ENCODE measurements at places on chromosomes 3 and 15. TPM values are rescaled to one million over a fixed set of nuclear protein-coding genes. Genes with fewer than 3 reads are reported as not detected.

DNA sequence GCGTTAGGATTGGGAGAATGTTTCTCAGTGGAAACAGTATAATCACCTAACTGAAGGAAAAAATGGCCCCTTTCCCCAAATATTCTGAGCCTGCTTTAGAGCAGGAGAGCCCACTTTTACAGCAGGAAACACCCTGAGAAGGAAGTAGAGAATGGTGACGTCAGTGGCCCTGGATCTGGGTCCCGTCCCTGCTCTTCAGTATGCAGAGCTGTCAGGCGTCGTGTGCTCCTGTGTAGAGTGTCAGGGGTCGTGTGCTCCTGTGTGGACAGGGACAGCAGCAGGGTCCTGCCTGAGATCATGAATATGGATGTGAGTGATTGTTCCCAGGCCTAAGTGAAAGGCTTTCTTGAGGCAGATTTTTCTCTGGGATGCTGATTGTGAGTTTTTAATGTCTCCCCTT lies 45.2 kb downstream of the CGNL1 start:
- no peak for DNase-seq

GRCh38 chr15:64970698-64971097 lies 19.0 kb downstream of the SPG21 start:
- no peak for DNase-seq

DNA sequence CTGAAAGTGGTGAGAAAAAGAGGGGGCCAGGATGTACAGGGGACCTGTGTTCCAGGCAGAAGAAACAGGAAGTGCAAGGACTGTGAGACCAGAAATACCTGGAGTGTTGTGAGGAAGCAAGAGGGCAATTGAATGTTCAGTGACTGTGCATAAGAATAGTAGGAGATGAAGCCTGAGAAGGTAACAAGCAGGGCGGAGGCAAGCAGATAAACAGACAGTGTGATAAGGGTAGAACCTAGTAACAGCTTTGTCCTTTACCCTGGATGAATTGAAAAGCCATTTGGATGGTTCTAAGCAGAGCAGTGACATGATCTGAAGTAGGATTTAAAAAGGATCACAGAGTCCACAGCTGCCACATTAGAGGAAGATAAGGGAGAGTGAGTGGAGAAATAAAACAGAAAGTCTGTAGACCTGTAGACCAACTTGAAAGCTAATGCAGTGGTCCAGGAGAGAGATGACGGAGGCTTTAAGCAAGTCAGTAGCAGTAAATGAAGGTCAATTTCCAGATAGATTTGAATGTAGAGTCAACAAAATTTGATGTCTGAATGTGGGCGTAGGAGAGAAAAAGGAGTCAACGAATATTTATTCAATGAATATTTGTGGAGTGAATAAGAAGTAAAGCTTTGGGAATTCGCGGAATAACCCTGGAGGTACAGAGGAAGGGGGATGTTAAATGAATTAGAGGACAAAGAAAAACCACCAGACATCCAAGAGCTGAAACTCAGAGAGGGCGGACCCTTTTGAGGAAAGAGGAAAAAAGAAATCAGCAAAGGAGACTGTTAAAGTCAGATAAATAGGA lies 4.2 kb upstream of the PLOD2 start:
- no peak for DNase-seq

- DNase-seq: no peak
Observed at GRCh38 chr3:186080849-186081438, 27.9 kb downstream of the ETV5 start.

DNA sequence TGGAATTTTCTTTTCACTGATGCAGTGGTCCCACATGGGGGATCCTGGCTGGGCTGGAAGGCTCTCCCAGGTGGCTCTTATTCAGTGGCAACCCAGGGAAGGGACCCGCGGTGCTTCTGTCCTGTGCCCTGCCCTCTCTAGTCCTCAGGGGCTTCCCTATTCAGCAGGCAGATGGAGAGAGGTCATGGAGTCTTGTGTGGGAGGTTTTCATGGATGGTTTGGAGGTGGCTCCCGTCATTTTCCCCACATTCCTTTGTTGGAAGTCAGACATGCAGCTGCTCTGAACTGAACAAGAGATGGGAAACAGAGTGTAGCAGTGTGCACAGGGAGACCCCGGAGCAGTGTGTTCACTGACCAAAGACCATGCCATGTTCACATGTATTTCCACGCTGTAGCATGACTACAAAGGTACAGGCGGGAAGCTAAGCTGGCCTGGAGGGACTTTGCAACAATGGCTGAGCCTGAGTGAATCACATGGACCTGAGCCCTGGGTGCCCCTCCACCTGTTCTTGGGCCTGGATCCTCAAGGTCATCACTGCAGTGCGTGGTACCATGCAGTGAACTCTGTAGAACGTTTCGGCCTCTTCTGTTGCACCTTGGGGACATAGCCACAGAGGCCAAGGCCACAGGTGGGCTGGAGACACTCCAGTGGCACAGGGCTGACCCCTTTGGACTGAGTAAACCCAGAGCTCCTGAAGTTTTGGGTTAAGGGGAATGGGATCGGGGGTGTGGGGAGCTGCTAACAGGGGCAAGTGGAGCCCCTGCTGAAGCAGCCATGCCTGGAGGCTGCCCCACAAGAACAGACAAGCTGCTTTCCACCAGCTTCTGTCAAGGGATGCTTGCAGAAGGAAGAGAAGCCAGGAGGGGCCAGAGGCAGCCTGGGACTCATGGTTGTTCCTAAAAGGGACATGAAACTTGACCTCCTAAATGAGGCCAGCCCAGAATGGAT lies 123.0 kb downstream of the ASB7 start:
- no peak for DNase-seq

PATL2 gene
- 0.59 TPM for polyA plus RNA-seq

ASB14 gene
- 0.74 TPM for polyA plus RNA-seq

ZNF710 gene
- 16.9 TPM for polyA plus RNA-seq

BMF gene
- polyA plus RNA-seq: 39.8 TPM

CHST13 gene
- polyA plus RNA-seq: 4.4 TPM

Measured in right renal cortex interstitium (tissue), 3 donors.